ENCODE measurements at places on chromosomes 2 and 18.

GRCh38 chr2:234273887-234274584 is 222.8 kb downstream of the ARL4C start:
- DNase-seq = no peak

DNA sequence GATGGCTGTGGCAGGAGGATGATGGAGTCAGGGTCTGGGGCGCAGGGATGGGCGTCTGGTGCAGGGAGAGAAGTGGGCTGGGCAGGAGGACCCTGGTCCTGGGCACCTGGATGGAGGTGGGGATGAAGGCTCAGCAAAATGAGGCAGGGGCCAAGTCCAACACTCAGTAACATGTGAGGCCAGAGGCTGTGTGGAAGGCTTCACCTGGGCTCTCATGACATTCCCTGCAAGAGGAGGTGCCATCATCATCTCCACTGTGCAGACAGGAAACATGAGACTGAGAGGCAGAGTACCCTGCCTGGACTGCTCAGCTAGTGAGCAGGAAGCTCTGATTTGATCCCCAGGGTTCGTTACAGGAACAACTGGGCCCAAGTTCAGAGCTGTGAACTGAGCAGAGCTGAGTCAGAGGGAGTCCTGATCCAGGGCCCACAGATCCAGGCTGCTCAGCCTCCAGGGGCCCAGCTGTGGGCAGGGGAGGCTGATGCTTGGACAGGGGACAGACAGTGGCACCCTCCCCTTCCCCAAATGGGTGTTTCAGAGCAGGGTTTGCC is 36.9 kb downstream of the HJURP start:
- DNase-seq = no peak

- DNase-seq = no peak
Measured at GRCh38 chr2:71907503-71907902, 240.2 kb downstream of the CYP26B1 start.

DNA sequence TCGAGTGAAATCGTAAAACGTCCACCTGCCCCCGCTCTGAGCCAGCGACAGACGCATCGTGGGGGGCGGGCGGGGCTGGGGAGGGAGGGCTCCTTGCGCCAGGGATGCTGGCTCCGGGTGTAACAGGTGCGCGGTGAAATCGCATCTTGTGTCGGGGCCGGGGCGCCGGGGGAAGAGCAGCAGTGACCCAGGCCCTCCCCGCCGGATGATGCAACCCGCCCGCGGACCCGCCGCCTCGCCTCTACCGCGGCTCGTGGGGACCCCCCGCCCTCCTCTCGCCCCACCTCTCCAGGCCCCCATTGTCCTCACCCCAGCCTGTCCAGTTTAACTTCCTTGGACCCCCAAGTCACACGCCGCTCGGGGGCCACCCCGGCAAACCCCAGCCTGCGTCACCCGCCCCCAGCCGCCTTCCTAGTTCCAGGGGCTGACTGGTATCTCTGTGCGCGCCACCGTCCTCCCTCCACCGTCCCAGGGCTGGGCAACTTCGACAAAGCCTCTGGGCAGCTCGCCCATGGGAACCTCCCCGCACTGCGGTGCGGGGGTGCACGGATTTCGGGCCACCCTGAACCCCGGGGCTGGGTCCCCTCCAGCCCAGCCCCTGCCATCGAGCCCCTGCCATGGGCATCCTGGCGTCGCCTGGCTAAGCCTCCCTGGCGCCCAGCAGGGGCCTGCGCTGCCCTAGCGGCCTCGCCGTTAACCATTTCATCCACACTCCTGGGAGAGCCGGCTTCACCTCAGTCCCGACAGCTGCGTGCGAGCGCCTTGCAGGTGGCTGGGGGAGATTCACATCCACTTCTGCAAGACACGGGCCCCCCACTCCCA is 799 bp upstream of the KIF1A start:
- DNase-seq = no peak

- no peak for DNase-seq
Measured at GRCh38 chr2:3195641-3196476, 181.8 kb downstream of the EIPR1 start.

DNA sequence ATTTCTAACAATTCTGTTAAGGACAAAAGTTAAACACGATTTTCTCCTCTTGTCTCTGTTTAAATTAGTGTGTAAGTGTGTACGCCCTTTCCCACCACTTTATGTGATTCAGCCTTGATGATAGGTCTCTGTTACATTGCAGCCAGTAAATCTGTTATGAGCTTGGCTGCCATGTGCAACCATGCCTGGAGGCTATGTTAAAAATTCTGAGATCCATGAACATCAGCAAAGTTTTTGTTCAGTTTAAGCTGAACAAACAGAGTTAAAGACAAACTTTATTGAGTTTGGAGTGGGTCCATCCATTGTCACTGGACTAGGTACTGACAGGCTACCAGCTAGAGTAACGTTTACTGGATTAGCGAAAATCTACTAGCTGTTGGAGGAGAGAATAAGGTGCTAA is 110.4 kb downstream of the NCKAP5 start:
- DNase-seq = no peak

DNA sequence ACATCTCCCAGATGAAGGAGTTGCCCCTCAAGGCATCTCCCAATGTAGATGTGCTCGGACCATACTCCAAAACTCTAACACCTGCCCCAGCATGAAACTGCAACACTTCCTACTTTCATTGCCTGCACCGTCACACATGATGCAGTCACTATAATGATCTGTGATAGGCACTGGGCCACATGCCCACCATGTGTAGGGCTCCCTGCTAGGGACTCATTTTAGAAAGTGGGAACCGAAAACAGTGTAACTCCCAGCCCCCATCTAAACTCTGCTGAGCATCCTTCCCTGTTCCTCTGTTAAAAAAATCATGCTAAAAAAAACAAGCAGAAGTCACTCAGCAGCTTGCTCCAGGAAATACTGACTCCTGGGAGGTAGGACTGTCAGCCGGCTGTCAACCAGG is 496.1 kb upstream of the RAB6C start:
- DNase-seq = no peak

DNA sequence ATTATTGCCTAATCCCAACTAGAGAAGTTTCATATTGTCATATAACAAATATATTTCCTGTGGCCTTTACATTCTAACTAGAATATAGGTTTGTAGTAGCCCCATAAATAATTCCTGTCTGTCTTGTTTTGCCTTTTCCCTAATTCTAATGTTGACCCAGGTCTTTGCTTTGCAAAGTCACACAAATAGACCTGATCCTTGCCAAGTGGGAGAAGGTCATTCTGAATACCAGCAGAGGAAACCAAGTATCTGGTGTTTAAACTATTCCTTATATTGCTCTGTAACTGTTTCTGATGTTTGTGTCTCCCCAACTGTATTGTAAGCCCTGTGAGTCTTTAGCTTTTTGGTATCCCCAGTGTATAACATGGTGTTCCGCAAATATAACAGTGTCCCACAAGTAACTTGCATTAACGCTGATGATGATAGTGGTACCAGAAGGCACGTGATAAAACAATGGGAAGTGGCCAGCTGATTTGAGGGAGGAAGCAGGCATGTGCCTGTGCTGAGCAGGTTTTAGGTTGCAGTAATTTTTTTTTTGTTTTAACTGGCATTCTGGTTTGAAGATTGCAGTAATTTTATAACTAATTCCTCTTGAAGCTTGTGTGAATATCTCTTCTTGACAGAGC is 11.1 kb downstream of the HADHB start:
- no peak for DNase-seq

- DNase-seq = no peak
Measured at GRCh38 chr2:63865159-63865799, 23.6 kb downstream of the UGP2 start.

DNA sequence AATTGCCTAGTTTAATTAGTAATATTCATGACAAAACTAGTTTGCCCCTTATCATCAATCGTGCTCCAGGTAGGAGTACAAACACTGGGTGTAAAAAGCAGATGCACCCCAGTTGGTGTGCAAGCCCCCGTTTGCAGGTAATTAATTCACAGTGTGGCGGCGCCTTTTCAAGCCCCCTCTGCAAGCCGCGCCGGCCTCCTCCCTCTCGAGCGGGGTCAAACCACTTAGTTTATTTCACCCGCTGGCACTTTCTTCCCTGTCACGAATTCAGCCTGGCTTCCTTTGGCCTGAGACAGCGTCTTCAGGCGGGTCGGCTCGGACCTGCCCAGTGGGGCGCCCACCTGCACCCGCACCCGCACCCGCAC is 64.7 kb upstream of the MAPRE2 start:
- no peak for DNase-seq

GRCh38 chr18:2468051-2468450 is 103.3 kb downstream of the METTL4 start:
- no peak for DNase-seq

- DNase-seq = no peak
Measured at GRCh38 chr18:24076950-24077349, 61.9 kb upstream of the CABYR start.

DNA sequence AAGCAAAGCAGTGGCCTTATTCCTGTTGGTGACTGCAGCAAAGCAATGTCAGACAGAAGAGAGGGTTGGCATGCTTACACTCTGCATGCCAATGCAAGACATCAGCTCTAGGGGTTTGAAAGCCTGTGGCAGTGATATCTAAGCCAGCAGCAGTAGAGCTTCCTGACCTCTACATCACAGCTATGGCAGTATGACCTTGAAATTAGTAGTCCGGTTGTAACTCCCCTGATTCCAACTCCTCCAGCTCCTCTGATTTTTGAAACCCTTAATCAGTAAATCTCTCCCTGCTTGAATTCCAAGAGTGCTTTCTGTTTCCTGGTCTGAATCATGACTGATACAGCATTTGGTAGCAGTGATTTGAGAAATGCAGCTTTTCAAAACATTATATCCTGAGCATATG is 60.0 kb upstream of the LRP1B start:
- DNase-seq = no peak

DNA sequence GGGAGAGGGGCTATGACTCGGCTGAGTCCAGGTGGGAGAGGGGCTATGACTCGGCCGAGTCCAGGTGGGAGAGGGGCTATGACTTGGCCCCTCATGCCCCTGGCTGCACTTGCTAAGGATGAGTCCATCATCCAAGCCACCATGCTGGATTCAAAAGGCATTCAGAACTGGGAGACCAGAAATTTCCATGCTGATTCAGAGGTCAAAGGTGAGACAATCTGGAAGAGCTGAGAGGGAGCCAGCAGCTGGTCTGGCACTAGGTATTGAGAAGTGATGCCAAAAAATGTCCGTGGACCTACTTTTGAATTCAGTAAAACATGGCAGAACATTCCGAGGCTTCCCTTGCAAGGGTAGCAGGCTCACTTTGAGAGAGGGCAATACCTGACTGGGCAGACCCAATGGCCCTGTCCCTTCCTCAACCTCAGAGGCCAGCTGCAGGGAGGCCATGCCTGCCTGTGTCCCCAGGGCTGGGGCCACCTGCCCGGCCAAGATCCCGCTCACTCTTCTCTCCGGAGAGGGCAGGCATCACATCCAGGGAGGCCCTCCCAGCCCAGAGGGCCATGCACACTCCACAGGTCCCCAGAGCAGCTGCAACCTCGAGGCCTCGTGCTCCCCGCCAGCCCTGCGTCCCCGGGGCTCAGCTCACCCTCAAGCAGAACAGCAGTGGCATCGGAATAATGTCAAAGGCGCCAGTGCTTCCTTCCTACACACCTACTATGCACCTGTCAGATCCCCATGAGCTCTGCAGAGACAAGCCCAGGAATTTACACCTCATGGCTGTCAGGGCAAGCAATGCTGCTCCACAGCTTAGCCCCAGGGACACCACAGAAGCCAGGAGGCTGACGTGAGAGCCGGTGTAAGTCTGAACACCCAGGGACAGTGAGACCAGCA is 80.2 kb upstream of the GPC1 start:
- DNase-seq = no peak

- DNase-seq = no peak
Measured at GRCh38 chr2:150675807-150676206, 188.3 kb upstream of the RND3 start.

GRCh38 chr2:174012347-174013314 is 47.5 kb upstream of the SP3 start:
- DNase-seq = no peak

DNA sequence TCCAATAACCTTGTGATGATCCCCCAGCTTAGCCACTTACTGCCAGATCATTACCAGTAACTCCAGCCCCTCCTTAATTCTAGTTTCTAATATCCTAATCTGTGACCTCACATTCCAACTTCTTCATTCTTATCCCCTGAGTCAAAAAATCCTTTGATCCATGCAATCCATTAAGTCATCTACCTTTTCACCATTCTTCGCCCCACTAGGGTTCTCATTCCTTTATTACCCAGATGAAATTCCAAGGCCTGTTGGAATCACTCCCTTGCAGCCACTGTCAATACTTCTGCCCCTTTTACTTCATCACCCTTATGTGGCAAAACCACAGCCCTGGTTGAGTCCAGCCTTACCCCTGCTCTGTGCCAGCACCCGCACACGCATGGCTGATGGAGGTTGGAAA is 20.3 kb upstream of the IL36G start:
- no peak for DNase-seq

GRCh38 chr2:143261986-143262385 is 132.8 kb downstream of the ARHGAP15 start:
- no peak for DNase-seq

GRCh38 chr18:9156604-9157249 is 20.1 kb downstream of the ANKRD12 start:
- DNase-seq = no peak

GRCh38 chr2:28394331-28394877 is 1.7 kb downstream of the FOSL2 start:
- no peak for DNase-seq

DNA sequence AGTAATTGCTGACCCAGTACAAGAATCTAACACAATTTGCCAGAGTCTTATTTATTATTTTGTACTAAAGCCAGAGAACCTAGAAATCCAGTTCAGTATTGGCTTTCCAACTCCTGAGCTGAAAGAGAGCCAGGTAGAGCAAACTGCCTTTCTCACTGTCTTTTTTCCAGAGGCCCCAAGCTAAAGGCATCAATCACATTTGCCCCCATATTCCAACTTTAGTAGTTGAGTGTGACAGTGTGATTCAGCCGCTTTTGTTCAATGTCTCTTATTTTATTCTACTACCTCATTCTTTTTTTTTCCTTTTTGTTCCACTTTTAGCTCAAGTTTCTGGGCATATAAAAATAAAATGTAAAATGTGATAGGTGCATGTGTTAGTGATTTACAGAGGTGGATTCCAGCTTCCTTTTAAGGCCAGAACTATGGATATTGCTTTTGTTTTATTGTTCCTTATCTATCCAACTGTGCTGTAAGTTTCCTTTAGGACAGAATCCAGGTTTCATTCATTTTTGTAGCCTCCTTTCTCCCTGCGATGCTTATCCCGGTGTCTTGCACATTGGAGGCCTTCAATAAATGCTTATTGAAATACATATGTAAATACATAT is 153.0 kb downstream of the ZEB2 start:
- DNase-seq = no peak

DNA sequence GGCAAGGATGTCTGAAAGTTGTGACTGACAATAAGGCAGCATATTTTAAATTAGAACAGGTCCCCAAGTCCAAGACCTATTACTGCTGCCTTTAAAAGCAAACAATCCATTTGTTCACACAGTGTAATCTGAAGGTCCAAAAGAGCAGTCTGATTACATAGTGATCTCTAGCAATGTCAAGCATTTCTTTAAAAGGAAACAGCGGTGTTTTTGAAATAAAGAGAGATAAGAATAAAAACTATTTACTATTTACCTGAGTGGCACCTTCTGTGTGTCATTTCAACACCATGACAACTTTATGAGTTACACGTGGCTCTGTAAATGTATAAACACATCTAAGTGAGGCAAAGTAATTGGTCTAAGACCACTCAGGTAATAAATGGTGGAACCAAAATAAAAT is 1009.9 kb upstream of the CNTNAP5 start:
- no peak for DNase-seq

Data from GM13977 (cell line).